ENCODE measurements at places on chromosomes 5 and 9.
A peak's percentile ranks its signal among the peaks of the same experiment; 100 is the strongest.

DNA sequence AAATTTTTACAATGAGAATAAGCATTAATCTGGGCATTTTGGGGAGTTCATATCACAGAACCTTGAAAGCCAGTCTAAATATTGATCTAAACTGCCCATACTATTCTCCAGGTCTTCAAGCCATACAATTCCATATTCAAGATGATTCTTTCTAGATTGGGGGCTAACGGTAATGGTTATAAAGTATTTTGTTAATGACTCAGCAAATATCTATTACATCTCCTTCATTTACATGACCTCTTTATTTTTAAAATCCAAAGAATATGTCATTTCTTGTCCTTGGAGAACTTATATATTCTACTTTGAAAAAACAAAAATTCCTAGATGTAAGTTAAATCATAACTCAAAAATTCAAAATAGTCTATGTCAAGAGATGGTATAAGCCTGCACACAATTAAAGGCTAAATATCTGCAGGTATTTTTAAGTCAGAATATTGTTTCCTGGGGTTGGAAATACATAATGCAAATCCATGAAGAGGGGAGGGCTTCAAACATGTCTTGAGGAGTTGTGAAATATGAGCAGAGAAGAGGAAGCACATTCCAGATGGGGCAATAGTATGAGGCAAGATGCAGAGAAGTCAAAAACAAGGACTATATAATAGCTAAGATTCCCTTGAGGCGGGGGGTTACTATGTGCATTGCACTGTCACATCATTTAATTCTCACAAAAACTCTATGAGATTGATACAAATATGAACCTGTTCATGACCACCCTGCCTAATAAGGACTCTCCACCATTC is 526.4 kb downstream of the NR2F1-AS1 start:
- H3K27me3 ChIP-seq: no peaks in the 10 kb centered on the region
- no peak overlapping the region for H3K4me3 ChIP-seq
- H3K36me3 ChIP-seq: no peaks in the 10 kb centered on the region

- no peaks in the 10 kb centered on the region for H3K27me3 ChIP-seq
- H3K36me3 ChIP-seq: no peaks in the 10 kb centered on the region
- DNase-seq: peak; percentile 64
- no peak overlapping the region for H3K4me3 ChIP-seq
These were observed 12.8 kb upstream of the MTAP start for GRCh38 chr9:21789541-21790037.

- H3K4me3 ChIP-seq: no peak overlapping the region
- no peak overlapping the region for H3K27ac ChIP-seq
- no peaks in the 10 kb centered on the region for H3K36me3 ChIP-seq
- DNase-seq: no peak
- no peaks in the 10 kb centered on the region for H3K4me1 ChIP-seq
These were observed 176.7 kb upstream of the PPP2R2B start for GRCh38 chr5:147055089-147055826.

GRCh38 chr5:117893211-117893610 is 1095.1 kb downstream of the DTWD2 start:
- no peak for DNase-seq
- H3K27ac ChIP-seq: no peak overlapping the region
- H3K36me3 ChIP-seq: no peaks in the 10 kb centered on the region

- DNase-seq: no peak
- no peak overlapping the region for H3K27ac ChIP-seq
- no peaks in the 10 kb centered on the region for H3K36me3 ChIP-seq
- H3K4me1 ChIP-seq: peaks cover 51% of the 10 kb centered on the region
- H3K27me3 ChIP-seq: no peaks in the 10 kb centered on the region
These were observed 74.7 kb downstream of the PIK3R1 start for GRCh38 chr5:68290260-68290674.

- H3K36me3 ChIP-seq: no peaks in the 10 kb centered on the region
- no peak overlapping the region for H3K27ac ChIP-seq
- no peak overlapping the region for H3K4me3 ChIP-seq
- H3K27me3 ChIP-seq: no peaks in the 10 kb centered on the region
- H3K4me1 ChIP-seq: no peaks in the 10 kb centered on the region
These were observed 186.1 kb downstream of the PDZD2 start for GRCh38 chr5:31824869-31825517.

- no peak overlapping the region for H3K27ac ChIP-seq
- no peaks in the 10 kb centered on the region for H3K4me1 ChIP-seq
- H3K36me3 ChIP-seq: no peaks in the 10 kb centered on the region
- no peaks in the 10 kb centered on the region for H3K27me3 ChIP-seq
- no peak overlapping the region for H3K4me3 ChIP-seq
These were observed 10.9 kb upstream of the GADD45G start for GRCh38 chr9:89593727-89594427.

DNA sequence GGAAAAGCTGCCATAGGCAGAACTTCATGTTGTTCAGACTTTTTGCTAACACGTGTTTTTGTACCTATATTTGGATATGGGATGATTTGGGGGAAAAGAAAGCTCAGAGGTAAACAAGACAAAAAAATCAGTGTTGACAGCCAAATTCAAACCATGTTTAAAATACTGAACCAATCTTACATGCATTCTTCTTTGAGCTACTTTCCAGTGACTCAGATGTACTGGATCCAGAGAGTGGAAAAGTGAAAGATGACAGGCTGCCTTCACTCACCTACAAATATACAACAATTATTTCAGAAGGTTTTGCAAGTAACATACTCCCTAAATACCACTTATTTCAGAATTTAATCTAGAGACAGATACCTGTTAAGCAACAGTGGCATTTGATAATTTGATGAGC is 165.7 kb downstream of the MPDZ start:
- H3K4me3 ChIP-seq: no peak overlapping the region
- DNase-seq: no peak
- no peak overlapping the region for H3K27ac ChIP-seq
- no peaks in the 10 kb centered on the region for H3K27me3 ChIP-seq
- H3K4me1 ChIP-seq: no peaks in the 10 kb centered on the region

- no peaks in the 10 kb centered on the region for H3K36me3 ChIP-seq
- H3K27me3 ChIP-seq: no peaks in the 10 kb centered on the region
- no peak overlapping the region for H3K27ac ChIP-seq
- DNase-seq: no peak
- no peak overlapping the region for H3K4me3 ChIP-seq
These were observed 140.2 kb downstream of the SH3GL2 start for GRCh38 chr9:17719053-17719452.

DNA sequence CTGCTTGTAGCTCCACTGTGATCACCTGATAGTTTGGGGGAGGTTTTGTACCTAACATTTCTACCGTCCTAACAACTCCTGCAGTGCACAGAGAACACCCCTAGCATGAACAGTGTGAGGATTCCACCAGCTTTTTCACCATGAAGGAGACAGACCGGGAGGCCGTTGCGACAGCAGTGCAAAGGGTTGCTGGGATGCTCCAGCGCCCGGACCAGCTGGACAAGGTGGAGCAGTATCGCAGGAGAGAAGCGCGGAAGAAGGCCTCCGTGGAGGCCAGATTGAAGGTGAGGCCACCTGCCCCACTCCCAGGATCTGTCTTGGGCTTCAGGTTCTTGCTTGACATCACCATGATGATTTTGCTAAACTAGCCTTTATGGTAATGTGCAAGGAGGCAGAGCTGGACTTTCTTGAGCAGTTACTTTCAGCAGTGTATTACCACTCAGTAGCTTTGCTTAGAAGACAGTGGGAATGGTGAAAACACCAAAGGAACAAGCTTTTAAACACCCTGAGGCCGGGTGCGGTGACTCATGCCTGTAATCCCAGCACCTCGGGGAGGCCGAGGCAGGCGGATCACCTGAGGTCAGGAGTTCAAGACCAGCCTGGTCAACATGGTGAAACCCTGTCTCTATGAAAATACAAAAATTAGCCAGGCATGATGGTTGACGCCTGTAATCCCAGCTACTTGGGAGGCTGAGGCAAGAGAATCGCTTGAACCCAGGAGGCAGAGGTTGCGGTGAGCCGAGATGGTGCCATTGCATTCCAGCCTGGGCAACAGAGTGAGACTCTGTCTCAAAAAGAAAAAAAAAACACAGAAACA is 3.3 kb downstream of the EXOC3 start:
- H3K4me1 ChIP-seq: peaks cover 5% of the 10 kb centered on the region
- H3K4me3 ChIP-seq: no peak overlapping the region
- H3K27me3 ChIP-seq: no peaks in the 10 kb centered on the region
- H3K36me3 ChIP-seq: no peaks in the 10 kb centered on the region
- DNase-seq: no peak
- no peak overlapping the region for H3K27ac ChIP-seq

GRCh38 chr9:117823576-117823975 is 119.4 kb downstream of the TLR4 start:
- H3K4me3 ChIP-seq: no peak overlapping the region
- no peak for DNase-seq
- H3K4me1 ChIP-seq: peaks cover 10% of the 10 kb centered on the region
- H3K36me3 ChIP-seq: no peaks in the 10 kb centered on the region
- H3K27me3 ChIP-seq: no peaks in the 10 kb centered on the region

- H3K4me1 ChIP-seq: no peaks in the 10 kb centered on the region
- no peaks in the 10 kb centered on the region for H3K36me3 ChIP-seq
- no peak overlapping the region for H3K4me3 ChIP-seq
- H3K27me3 ChIP-seq: no peaks in the 10 kb centered on the region
These were observed 40.6 kb downstream of the TNFSF8 start for GRCh38 chr9:114889802-114890224.

GRCh38 chr9:31142456-31142855 is 1242.0 kb upstream of the ACO1 start:
- H3K4me3 ChIP-seq: no peak overlapping the region
- H3K4me1 ChIP-seq: no peaks in the 10 kb centered on the region
- no peaks in the 10 kb centered on the region for H3K36me3 ChIP-seq
- no peak for DNase-seq
- no peaks in the 10 kb centered on the region for H3K27me3 ChIP-seq

- DNase-seq: peak; percentile 14
- H3K4me3 ChIP-seq: no peak overlapping the region
- no peak overlapping the region for H3K27ac ChIP-seq
- H3K36me3 ChIP-seq: no peaks in the 10 kb centered on the region
These were observed 86.4 kb upstream of the COL5A1 start for GRCh38 chr9:134555094-134555650.

GRCh38 chr5:151772029-151772845 is 483 bp downstream of the G3BP1 start:
- H3K27me3 ChIP-seq: no peaks in the 10 kb centered on the region
- peak overlapping the region; percentile 90 for H3K4me3 ChIP-seq
- no peaks in the 10 kb centered on the region for H3K36me3 ChIP-seq

DNA sequence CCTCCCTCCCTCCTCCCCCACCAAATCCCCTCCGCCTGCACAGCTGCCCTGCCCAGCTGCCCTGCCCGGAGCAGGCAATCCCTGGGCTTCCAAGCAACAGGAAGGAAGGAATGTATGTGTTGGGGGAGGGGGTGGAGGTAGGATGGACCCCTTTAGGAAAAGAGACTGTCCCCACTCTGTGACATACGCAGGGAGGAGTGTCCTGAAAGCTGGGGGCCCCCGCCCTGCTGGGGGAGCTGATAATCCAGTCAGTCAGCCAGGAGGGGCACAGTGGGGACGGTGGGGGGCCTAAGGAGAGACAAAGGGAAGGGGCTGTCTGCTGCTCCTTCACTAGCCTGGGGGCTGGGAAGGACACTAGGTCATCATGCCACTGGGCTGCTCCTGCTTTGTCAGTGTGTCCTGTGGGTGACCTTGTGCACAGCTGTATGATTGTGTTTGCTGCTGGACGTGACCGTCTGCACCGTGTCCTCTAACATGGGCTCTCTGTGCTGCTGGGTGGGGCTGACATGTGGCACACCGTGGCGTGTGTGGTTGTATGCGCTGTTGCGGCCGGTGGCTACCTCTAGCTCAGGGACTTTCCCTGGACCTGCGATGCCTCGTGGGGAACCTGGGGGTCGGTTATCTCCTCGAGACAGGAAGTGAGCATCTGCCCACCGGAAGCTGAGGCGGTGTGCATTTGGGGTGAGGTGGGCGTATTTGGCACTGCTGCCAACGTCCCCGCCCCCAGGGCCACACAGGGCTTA is 3.0 kb downstream of the N4BP3 start:
- H3K27ac ChIP-seq: peak overlapping the region; percentile 82
- H3K4me3 ChIP-seq: no peak overlapping the region
- H3K27me3 ChIP-seq: no peaks in the 10 kb centered on the region

GRCh38 chr5:167966979-167967378 is 324.5 kb upstream of the WWC1 start:
- H3K36me3 ChIP-seq: no peaks in the 10 kb centered on the region
- no peak for DNase-seq
- H3K27me3 ChIP-seq: no peaks in the 10 kb centered on the region
- H3K4me3 ChIP-seq: no peak overlapping the region
- H3K27ac ChIP-seq: no peak overlapping the region

DNA sequence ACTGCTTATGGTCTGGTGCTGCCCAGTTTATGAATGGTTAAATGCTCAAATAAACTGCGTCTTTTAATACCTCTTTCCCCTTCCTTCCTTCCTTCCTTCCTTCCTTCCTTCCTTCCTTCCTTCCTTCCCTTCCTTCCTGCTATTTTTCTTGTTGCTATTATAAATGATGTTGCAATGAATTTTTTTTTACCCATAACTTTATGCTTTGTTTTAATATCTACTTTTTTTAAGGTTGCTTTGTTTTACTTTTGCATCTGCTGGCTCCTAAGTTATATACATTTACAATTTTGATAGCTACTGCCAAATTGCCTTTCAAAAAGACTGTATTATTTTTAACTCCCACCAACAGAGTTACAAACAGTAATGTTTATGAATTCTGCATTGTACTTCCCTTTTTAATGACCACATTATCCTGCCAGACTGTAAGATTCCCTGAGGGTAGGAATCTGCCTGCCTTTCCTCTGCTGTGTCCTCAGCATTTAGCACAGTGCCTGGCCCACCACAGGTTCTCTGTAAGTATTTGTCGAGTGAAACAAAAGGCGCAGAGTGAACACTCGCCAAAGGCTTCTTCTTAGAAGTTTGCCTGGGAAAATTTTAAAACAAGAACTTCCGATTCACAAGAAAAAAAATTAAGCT is 36.9 kb downstream of the KIF4B start:
- no peak overlapping the region for H3K4me3 ChIP-seq
- no peak overlapping the region for H3K27ac ChIP-seq
- no peak for DNase-seq
- no peaks in the 10 kb centered on the region for H3K4me1 ChIP-seq

- H3K36me3 ChIP-seq: no peaks in the 10 kb centered on the region
- H3K27ac ChIP-seq: no peak overlapping the region
- H3K27me3 ChIP-seq: no peaks in the 10 kb centered on the region
- H3K4me3 ChIP-seq: no peak overlapping the region
- DNase-seq: no peak
- no peaks in the 10 kb centered on the region for H3K4me1 ChIP-seq
These were observed 138.4 kb upstream of the ALDH1B1 start for GRCh38 chr9:38254151-38254550.

DNA sequence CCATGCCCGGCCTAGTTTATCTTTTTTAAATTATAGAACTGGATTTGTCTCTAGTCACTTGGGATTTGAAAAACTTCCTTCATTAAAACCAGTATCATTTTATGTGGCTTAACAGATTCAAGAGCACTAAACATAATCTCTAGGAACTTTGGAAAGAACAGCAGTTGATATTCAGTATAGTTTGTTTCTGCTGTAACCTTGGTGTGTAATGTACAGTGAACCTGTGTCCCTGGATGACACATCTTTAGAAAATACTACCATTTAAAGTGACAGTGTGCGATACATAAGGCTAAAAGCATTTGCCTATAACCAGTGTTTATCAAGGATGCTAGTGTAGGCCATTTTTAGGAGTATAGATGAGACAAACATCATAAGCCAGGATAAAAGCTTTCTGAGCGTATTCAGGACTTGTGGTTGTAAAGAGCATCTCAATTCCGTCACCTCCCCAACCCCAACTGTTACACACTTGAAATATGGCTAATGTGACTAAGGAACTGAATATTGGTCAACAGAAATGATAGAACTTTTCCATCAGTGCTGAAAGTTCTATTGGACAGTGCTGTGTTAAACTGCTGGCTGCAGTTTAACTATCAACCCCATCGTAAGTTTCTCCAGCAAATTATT is 4.4 kb downstream of the SNX18 start:
- H3K27me3 ChIP-seq: no peaks in the 10 kb centered on the region
- peak overlapping the region; percentile 9 for H3K27ac ChIP-seq
- peak overlapping the region; percentile 97 for H3K4me3 ChIP-seq
- no peaks in the 10 kb centered on the region for H3K36me3 ChIP-seq
- no peak for DNase-seq
